Fibroblast of skin of right quadriceps (primary cell): ENCODE measurements at places on chromosomes 5 and 9.

GRCh38 chr9:81543695-81544094, 145.7 kb downstream of the TLE1 start:
- DNase-seq = no peak

DNA sequence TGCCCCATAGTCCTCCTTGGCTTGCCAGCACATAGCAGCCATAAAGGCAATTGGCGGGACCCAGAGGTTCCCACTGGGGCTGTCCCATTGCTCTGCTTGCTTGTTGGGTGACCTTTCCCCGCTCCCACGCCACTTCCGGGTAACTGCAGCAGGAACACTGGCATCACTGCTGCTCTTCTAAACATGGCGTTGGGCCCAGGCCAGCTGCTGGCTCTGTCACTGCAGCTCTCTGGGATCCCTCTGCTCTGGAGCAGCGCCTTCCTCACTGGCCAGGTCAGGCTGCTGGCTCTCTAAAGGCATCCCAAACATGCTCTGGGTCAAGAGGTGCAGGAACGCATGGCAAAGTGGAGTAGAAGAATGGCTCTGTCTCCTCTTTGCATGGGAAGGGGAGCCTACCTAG, 92.9 kb downstream of the DRD1 start:
- DNase-seq = no peak

DNA sequence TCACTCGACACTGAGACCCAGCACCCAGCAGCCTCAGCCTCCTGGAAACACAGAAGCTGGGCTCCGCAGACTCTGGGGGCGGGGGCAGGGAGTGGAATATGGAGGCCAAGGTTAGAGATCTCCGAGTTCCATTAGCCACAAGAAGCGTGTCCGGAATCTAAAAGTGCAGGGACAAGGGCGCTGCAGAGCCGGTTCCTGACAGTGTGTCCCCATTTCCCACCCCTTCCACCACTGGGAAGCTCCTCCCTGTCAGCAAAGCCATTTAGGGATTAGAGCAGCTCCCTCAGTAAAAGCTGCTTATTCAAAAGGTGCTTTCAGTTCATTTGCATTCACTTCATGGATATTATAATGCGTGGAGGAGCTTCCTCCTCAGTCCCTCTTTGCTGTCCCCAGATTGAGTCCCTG, 74.1 kb upstream of the HSPA9 start:
- DNase-seq = no peak

DNA sequence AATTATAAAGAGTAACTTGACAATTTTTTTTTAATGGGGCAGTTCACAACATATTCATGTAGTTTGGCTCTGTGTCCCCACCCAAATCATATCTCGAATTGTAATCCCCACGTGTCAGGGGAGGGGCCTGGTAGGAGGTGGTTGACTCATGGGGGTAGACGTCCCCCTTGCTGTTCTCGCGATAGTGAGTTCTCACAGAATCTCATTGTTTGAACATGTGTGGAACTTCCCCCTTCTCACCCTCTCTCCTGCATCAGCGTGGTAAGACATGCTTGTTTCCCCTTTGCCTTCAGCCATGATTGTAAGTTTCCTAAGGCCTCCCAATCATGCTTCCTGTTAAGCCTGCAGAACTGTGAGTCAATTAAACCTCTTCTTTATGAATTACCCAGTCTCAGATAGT, 40.7 kb downstream of the FBXW11 start:
- DNase-seq = no peak

DNA sequence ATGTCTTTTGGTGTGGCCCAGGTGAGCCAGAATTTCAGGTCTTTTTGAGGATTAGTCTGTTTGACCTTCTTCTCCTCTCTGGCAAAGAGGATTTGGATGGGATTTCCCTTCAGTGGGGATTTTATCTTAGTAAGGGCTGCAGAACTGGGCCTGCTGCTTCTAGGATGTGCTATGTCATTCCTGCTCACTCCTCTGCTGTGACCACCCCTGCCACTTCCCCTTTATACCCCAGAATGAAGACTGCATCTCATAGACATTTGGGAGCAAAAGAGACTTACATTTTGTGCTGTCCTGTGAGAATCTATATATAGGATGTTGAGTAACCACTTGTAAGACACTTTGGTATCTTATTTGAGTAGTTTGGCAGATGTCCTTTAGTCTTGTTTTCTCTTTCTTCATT, 76.2 kb downstream of the ARHGAP26 start:
- DNase-seq = no peak

- no peak for DNase-seq
These were observed 165.8 kb downstream of the GADD45G start for GRCh38 chr9:89770531-89771174.
